ENCODE measurements at places on chromosomes 16 and 17.

GRCh38 chr17:30256756-30257506 is 21.4 kb upstream of the SLC6A4 start:
- DNase-seq, result no peak

DNA sequence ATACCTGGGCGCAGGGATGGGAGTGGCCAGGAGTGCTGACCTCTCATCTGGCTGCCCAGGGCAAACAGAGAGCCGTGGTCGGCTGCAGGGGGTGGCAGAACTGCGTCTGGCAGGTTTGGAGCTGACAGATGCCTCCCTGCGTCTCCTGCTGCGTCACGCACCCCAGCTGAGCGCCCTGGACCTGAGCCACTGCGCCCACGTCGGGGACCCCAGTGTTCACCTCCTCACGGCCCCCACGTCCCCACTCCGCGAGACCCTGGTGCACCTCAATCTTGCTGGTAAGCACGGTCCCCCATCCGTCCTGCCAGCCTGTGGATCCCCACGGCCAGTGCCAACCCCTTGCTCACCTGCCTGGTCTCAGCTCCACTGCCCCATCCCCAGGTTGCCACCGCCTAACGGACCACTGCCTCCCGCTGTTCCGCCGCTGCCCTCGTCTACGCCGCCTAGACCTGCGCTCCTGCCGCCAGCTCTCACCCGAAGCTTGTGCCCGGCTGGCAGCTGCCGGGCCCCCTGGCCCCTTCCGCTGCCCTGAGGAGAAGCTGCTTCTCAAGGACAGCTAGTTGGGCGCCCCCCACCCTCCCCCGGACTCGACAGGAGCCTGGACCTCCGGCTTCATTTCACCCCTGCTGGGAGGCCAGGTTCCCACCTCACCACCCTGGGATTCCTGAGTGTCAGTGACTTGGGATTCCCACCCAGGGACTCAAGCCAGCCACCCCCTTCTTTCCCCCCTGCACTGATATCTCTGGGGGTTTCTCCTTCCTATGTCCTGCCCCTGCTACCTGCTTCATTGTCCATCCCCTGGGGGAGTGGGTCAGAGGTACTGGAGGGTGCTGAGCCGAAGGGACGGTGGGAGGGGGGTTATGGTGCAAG is 2.0 kb upstream of the ORAI3 start:
- DNase-seq, result no peak

- DNase-seq, result no peak
Observed at GRCh38 chr16:59295993-59296736, 562.0 kb upstream of the GOT2 start.

DNA sequence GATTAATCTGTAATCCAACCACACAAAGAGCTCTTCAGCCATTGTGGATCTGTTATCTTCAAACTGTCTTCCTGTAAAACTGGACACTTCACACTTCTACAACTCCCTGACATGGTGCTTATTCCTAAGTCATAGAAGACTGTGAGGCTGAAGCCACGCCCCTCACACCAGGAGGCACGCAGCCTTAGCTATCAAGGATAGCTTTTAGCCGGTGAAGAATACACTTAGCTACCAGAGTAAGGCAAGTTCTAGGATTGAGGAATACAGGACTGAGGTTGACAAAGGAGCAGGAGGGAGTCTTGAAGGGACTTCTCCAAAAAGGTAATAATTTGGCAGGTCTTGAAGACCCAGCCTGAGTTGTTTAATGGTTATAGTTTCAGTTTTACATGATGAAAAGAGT is 79.8 kb upstream of the GAS7 start:
- no peak for DNase-seq

DNA sequence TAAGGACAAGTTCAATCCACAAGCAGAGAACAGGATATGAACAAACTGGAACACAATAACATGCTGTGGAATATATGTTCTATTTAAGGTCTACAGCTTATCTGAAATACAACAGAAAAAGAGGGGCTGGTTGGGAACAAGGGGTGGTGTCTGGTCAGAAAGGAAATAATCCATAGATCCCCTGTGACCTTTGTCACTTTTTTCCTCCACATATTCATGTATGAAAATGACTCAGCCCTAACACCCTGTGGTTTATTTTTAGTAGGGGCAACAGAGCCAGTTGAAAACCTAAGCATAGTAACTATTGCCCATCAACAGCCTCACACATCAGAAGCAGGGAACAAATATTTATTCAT is 12.3 kb upstream of the SPAG9 start:
- DNase-seq, result no peak

DNA sequence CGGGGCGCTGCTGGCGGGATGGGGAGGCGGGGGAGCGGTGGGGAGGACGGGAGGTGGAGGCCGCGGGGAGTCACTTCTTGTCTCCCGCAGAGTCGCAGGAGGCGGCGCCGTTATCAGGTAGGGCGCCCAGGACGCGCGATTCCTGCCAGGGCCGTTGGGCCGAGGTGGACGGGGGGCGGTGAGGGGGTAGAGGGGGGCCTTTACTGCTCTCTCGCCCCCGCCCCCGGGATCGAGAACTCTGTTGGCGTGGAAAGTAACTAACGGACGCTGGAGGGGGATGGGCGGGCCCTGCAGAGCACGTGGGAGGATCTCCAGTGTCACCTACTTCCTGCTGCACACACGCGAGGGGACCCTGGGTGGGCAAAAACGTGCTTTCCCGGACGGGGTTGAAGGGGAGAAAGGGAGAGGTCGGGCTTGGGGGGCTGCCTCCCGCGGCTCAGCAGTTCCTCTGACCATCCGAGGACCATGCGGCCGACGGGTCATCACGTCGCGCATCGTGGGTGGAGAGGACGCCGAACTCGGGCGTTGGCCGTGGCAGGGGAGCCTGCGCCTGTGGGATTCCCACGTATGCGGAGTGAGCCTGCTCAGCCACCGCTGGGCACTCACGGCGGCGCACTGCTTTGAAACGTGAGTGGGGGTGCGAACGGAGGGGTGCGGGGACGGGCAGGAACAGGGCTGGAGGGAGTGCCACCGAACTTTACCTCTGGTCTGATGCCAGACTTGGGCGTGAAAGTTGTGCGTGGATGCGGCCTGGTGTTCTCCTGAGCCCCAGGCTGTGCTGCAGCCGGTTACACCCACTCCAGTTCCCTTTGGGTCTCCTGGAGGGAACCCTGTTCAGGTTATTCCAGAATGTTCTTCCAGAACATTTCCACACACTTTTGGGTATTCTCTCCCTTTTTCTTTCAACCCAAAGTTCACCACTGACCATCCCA is 569 bp downstream of the PRSS21 start:
- DNase-seq, result no peak

DNA sequence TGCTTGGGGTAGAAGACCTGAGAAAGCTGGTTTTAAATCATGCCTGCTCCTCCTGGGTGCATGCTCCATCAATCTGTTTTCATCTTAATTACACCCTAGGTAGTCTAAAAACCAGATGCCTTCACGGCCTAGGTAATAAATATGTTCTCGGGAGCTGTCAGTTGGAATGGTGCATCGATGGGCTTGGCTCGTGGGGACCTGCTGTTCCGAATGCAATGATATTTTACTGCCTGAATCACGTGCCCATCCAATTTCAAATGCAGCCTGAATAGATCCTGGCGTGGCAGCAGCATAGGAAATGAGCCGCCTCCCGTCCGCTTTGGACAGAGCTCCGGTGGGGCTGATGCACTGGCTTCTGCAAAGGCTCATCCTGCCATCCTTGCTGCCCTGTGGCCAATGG is 18.8 kb upstream of the FAAP100 start:
- no peak for DNase-seq
